ENCODE measurements at places on chromosomes 4 and X.

- no peak for DNase-seq
Observed at GRCh38 chr4:168248176-168248710, 70.3 kb downstream of the DDX60 start.

- DNase-seq, result no peak
Observed at GRCh38 chr4:126221717-126222340, 907.1 kb downstream of the FAT4 start.

GRCh38 chr4:148444296-148445070 is 2.3 kb upstream of the NR3C2 start:
- peak; percentile 26 for DNase-seq

DNA sequence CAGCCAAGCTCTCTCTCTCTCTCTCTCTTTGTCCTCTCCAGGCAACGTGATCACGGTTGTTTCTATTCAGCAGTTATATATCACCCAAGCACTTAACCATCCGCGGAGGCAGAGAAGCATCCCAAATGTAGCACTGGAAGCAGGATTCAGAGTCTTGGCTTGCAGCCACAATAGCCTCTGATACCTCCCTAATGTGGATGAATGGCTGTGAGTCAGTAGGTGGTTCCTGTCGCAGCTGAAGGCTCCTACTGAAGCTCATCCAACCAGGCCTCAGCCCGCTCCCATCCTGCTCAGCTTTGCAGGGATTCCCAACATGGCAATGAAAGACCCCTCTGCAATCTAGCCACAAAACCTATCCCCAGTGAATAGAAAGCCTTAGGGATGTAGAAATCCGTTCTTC is 5.1 kb downstream of the HS6ST2 start:
- DNase-seq, result no peak

DNA sequence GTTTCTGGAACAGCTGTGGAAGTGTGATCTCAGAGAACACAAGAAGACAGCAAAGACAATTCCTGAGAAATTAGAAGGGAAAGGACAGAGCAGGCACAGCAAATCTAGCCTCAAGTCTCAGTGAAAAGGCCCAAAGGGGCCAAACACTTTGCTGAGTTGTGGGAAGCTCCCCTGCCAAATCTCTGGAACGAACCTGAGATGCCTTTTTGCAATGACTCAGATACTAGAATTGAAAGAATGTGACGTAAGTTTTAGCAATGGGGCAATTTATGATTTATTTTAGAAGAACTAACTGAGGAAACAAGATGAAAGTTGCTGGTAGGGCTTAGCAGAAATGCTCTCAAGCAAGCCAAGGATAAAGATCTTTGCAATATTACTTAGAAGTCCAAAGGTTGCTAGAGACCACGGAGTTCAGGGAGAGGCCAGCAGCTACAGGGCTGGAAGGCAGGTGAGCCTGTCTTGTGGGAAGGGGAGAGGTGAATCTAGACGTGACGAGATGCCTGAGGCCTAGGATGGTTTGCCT is 92.8 kb downstream of the AMELX start:
- DNase-seq, result no peak

DNA sequence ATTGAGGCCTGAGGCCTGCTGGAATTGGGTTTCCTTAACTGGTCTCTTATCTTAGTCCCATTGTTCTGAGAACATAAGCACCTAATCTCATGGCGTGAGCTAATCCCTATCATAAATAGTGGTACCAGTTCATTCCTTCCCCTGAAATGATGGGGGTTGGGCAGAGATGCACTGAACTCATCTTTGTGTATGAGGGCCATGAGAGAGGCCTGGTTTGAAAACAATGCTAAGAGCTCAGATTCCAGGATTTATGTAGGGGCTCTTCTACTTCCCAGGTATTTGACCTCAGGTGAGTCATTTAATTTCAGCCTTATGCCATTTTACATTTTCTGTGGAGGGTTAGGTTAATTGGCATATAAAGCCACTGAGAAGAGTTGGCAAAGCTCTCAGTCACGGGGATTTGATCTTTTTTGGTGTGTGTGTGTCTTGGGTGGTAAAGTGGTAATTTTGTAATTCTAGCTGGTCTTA is 4.4 kb downstream of the RBM3 start:
- DNase-seq, result no peak

- DNase-seq, result no peak
Observed at GRCh38 chr4:135724421-135724820, 1522.8 kb upstream of the PABPC4L start.

GRCh38 chr4:61336916-61337315 is 136.8 kb downstream of the ADGRL3 start:
- DNase-seq, result no peak

GRCh38 chrX:71846429-71846828 is 64.2 kb upstream of the NHSL2 start:
- no peak for DNase-seq

DNA sequence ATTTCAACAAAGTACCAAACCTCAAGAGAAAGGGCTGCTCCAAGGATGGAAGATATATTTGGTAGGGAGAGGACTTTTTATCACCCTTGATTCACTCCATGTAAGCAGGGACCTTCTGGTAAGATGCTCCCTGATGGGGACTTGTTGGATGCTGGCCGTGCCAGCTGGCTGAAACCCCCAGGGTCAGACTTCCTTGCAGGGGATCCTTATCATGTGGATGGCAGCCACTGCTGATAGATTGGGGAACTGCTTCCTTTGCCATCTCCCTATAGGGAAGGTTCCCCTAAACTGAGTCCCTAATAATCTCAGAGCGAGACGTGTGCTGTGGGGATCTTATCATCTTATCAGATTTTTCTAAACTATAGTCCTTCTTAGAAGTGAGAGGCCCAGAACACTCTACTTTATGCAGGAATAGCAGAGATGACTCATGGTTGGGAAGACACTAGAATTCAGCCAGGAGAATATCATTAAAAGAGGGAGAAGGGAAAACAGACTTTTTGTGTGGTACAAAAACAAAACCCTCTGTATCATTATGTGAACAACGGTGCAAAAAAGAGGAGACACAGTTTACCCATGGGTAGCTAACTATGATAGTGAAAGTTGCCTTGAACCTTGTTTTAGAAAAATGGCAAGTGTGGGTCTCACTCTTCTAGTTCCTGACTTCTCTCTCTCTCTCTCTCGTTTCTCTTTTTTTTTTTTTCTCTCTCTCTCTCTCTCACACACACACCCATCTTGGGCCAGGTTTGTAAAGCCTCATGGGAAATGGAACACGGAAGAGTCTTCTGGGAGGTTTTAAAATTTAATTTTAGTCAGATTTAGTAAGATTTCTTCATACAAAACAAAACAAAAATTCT is 16.1 kb downstream of the RHOH start:
- DNase-seq, result peak; percentile 6

- peak; percentile 90 for DNase-seq
Observed at GRCh38 chrX:12955882-12956703, 18.8 kb upstream of the TMSB4X start.

GRCh38 chr4:92128676-92129075 is 175.1 kb upstream of the GRID2 start:
- DNase-seq, result no peak

DNA sequence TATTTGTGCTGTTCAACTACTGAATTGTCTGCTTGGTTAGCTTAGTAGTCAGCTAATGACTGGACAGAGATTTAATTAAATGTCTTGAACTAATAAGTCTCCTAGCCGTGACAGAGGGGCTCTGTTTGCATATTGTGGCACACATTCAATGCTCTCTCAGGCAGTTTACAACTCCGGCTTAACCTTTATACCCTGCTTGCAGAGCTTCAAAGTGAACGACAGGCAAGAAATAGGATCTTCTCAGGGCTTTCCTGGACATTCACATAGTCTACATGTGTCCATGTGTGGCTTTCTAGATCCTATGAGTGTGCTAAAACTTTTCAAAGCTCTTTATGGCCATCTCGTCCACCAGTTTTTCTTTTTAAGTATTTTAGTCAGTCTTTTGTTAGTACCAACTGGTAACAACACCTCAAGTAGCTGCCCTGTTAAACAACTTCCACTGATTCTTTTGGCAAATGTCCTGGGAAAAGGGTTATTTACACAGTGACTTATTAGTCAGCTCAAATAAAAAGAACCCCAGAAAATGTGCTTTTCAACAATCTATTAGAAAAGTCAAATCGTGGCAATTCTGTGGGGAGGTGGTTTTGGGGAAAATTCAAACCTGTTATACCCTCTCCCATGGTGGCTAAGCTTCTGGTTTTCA is 28.6 kb downstream of the OR13H1 start:
- DNase-seq, result no peak

- no peak for DNase-seq
Observed at GRCh38 chr4:5409237-5409636, 299.1 kb downstream of the EVC2 start.

DNA sequence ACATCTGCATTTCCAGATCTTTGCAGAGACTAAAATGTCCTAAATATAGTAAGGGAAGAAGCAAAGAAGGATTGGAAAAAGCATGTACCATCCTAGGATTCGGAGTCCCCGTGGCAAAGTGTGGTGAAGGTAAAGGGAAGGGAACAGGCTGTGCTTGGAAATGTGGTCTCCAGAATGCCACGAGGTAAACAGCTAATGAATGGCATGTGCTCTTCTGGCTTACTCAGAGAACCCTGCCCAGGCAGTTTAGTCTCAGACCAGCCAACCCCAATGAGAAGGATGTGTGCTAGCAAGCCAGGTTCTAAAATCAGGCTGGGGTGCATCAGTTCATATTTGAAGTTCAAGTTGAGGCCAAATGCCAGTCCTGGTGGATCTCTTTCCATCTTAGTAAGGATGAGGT is 113.1 kb downstream of the RS1 start:
- DNase-seq, result no peak

- no peak for DNase-seq
Observed at GRCh38 chr4:70197842-70198241, 2.3 kb downstream of the ODAM start.

DNA sequence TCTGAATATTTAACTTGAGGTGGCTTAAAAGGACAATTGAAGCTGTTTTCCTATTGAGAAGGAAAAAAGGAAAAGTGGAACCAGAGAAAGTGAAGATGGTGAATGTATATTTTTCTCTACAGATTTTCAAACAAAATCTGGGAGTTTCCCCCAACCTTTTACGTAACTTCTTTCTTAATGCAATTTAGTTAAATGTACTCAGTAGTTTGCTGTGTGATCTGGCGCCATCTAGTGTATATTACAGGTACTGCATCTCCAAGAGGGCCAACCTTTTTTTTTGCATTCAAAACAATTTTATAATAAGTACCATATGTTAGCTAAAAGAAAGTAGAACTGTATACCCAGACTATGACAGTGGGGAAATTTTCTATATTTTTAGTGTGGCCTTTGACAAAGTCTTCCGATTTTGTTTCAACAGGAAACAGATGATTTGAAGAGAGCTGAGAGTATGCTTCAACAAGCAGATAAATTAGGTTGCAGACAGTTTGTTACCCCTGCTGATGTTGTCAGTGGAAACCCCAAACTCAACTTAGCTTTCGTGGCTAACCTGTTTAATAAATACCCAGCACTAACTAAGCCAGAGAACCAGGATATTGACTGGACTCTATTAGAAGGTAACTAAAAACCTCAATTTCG is 82.0 kb downstream of the PLS3 start:
- DNase-seq, result peak; percentile 57

DNA sequence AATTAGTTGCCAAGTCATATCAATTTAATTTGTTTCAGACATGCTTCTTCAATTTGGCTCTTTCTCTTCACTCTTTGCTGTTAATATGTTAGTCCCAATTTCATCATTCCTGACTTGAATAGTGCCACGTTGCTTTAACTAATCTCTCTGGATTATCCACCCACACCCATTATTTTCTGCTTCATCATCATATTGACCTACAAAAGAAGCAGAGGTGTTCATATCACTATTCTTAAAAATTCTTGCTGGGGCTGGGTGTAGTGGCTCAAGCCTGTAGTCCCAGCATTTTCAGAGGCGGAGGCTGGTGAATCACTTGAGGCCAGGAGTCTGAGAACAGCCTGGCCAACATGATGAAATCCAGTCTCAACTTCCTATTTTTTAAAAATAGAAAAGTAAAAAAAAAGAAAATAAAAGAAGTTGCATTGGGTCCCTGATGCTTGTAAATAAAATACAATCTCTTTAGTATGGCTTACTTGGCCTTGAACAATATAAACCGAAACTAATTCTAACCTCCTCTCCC is 65.7 kb upstream of the KCNIP4 start:
- no peak for DNase-seq

GRCh38 chrX:122517786-122518185 is 666.3 kb upstream of the GRIA3 start:
- no peak for DNase-seq

GRCh38 chr4:105207386-105207785 is 60.7 kb downstream of the TET2 start:
- no peak for DNase-seq

GRCh38 chrX:133546441-133546840 is 131.2 kb upstream of the GPC4 start:
- DNase-seq, result no peak

DNA sequence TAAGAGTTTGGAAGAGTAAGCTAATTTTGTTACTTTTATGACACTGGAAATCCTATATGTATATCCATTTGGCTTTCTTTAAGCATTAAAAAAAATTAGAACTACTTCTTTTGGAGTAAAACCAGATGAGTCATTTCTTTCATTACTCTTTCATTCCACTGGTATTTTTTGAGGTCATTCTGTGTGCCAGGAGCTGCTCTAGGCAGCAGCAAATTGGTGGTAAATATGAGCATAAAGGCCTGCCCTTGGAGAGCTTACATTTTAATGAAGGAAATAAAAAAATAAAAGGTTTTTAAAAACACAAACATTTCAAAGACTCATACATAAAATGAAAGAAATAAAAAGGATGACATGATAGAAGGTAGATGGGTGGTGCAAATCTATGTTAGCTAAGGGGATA is 37.4 kb downstream of the MID1 start:
- DNase-seq, result peak; percentile 26

- DNase-seq, result no peak
Observed at GRCh38 chrX:147958291-147958690, 22.8 kb upstream of the FMR1NB start.

- no peak for DNase-seq
Observed at GRCh38 chr4:16438986-16439385, 212.7 kb upstream of the TAPT1 start.

DNA sequence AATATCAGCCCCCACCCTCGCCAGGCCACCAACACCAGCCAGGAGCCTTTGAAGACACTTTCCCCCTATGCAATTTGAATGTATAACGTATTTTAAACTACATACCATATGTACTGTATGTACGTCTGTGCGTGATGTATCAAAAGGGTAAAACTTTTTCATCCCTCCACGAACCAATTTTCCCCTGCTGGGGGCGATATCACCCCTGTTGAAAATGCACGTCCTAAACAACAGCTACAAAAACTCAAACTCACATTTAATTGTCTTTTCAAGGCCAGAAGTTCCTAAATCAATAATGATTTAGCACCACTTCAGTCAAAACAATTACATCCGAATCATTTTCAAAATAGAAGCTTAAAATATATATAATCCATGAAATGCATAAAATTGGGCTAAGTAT is 1.4 kb downstream of the VEGFD start:
- DNase-seq, result peak; percentile 3

DNA sequence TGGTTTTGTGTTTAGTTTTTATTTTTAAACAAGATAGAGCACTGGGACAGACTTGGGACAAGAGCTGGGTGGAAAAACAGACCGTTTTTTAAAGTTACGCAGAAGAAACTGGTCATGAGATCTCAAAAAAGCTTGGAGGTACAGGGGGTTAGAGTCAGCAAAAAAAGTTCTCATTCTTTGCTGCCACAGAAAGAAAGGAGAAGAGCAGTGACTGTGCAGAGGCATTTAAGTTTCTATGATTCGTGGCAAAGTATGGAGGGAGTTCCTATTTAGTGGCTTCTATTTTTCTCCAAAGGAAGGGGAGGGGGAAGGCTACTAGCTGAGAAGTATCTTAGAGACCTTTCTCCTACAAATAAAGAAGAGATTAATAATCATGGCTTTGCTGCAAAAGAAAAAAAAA is 68.3 kb downstream of the MANBA start:
- no peak for DNase-seq

Data from erythroblast (primary cell).